ENCODE measurements at places on chromosomes 12 and 14.

DNA sequence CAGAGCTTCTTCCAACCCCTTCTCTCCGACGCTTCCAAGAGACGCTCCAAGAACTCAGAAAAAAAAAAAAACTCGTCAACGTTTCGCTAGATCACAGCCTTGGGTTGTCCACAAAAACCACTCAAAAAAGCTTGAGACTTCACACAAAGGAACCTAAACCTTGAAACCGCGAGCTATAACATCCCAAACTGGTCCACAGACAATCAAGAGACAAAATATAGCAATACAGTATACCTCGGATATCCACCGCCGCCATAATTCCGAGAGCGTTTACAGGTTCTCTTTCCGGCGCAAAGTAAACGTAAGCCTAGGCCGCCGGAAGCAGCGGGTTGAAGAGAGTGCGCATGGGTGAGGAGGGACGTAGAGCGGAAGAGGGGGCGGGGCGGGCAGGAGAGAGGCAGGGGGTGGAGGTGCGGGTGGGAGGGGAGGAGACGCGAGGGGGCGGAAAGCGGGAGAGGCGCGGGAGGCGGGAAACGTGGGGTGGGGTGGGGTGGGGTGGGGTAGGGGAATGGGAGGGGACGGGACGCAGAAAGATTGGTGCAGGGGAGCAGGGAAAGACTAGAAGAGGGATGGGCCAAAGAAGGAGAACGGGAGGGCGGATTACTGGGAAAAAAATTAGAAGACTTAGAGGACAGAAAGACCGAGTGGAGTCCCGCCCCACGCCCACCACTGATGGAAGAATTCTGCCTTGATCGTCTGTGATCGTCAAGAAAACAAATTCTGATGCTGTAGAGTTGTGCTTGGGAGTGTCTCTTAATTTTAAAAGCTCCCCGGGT, at the start of gene MED6:
MED6 (minus strand) TSS at position 274 of the 776 bp plus-strand sequence; CDS start at position 256, 18 bp downstream.
- peak; percentile 94 for DNase-seq
- H3K27ac ChIP-seq, result peak within 1 kb of the TSS; percentile 54
- H3K36me3 ChIP-seq, result no peaks in the 10 kb centered on the region
- peaks cover 8% of the 10 kb centered on the region for H3K4me1 ChIP-seq
- H3K27me3 ChIP-seq, result peaks cover 12% of the 10 kb centered on the region
- H3K4me3 ChIP-seq, result peak within 1 kb of the TSS; percentile 82

DNA sequence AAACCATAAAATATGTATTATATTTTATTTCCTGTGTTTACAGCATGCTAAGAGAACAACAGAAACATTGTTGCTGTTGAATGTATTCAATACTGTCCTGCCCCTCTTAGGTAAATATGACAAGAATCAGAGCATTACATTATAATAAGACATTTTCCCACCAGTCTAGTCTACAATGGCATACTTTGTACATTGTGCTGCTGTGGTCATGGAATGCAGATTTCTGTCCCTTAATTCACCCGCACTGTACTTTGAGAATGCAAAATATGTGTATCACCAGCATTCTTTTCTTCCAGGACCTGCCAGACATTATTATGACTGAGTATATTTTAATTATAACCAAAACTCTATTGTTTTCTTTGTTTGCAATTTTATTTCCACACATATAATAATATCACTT, 16.5 kb upstream of the OR10AD1 start:
- no peaks in the 10 kb centered on the region for H3K36me3 ChIP-seq
- H3K4me1 ChIP-seq, result no peaks in the 10 kb centered on the region
- H3K27me3 ChIP-seq, result no peaks in the 10 kb centered on the region
- H3K4me3 ChIP-seq, result no peak overlapping the region
- H3K27ac ChIP-seq, result no peak overlapping the region
- DNase-seq, result no peak

DNA sequence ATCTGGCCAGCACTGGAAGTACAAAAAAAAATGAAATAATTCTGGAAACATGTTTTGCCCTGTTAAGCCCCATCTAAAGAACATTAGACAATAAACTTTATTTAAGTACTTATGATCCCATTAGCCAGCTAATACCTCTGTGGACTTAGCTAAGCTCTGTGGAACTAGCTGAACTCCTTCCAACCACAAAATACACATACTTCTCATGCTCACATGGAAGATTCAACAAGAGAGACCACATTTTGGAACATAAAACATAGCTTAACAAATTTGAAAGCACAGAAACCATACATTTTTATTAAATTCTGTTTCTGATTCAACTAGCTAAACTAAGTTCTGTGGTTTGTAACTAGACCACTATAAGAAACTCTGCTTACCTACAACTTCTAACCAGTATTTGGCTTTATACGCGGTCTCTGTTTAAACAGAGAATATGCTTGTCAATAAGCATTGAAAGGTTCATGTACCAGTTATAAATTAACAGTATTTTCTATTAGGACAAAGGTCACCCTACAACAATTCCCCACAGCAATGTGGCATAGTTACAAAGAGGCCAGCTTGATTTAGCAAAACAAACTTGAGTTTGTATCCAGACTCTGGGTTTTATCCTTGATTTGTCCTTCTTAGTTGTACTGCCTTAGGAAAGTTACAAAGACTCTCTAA, 300.1 kb downstream of the C12orf50 start:
- DNase-seq, result no peak
- H3K27ac ChIP-seq, result no peak overlapping the region
- H3K4me3 ChIP-seq, result no peak overlapping the region
- no peaks in the 10 kb centered on the region for H3K4me1 ChIP-seq
- H3K36me3 ChIP-seq, result no peaks in the 10 kb centered on the region
- no peaks in the 10 kb centered on the region for H3K27me3 ChIP-seq

- H3K36me3 ChIP-seq, result no peaks in the 10 kb centered on the region
- no peak overlapping the region for H3K27ac ChIP-seq
- no peaks in the 10 kb centered on the region for H3K27me3 ChIP-seq
- no peaks in the 10 kb centered on the region for H3K4me1 ChIP-seq
- no peak for DNase-seq
These were observed 19.1 kb upstream of the WASHC3 start for GRCh38 chr12:102080842-102081241.

DNA sequence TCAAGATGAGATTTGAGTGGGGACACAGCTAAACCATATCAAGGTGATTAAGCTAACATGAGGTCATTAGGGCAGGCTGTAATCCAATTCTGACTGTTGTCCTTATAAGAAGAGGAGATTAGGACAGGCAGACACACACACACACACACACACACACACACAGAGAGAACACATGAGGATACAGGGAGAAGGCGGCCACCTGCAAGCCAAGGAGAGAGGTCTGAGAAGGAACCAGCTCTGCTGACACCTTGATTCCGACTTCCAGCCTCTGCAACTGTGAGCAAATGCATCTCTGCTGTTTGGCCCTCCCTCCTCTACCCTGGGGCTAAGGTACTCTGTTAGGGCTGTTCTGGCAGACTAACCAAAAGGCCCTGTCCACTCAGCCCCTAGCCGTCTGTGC, 112.5 kb upstream of the GSC start:
- H3K4me3 ChIP-seq, result no peak overlapping the region
- H3K27me3 ChIP-seq, result peaks cover 15% of the 10 kb centered on the region
- H3K27ac ChIP-seq, result no peak overlapping the region
- no peak for DNase-seq
- H3K4me1 ChIP-seq, result no peaks in the 10 kb centered on the region
- no peaks in the 10 kb centered on the region for H3K36me3 ChIP-seq

DNA sequence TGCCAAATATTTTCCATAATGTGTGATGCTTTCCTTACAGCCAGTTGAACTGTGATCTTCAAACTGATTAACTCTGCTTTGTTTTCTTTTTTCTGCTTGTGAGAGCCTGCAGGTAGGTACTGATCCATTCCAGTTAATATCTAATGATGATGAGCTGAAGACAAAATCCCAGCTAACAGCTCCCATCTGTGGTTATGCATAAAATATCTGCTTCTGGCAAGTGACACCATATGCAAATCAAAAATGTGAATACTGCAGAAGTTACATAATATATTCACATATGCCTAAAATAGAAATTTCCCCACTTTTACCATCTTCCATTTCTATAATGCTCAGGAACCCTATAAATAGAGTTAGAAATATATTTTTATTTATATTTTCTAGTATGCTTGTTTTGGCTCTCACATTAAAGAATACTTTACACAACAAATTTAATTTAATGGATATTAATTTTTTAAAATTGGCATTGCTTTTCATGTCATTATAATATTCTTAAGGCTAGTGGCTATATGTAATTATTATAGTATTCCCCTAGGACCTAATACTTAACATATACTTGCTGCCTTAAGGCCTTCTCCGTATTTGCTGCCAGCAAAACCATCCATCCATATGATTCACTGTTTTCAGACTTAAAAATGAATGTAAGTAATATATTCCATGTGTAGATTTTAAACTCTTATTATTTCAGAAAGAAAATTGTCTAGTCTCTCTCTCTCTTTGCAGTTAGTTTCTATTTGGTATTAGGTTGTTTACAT, 83.8 kb downstream of the CCER1 start:
- H3K36me3 ChIP-seq, result no peaks in the 10 kb centered on the region
- no peak overlapping the region for H3K4me3 ChIP-seq
- H3K4me1 ChIP-seq, result no peaks in the 10 kb centered on the region
- no peak overlapping the region for H3K27ac ChIP-seq
- no peak for DNase-seq

DNA sequence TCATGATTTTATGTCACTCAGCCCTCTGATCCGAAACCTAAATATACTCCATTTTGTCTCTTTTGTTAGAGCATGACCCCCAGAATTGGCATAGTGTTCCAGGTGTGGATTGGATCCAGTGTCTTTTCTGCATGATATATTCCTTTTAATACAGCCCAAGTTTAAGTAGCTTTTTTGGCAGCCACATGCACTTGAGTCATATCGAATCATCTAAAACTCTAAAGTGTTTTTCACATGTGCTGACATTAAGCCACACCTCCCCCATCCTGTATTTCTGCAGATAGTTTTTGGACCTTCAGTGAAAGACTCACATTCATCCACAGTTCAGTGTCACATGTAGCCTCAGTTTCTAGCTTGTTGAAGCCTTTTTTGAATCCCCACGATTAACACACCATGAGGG, 30.6 kb downstream of the BORCS5 start:
- H3K36me3 ChIP-seq, result no peaks in the 10 kb centered on the region
- H3K27me3 ChIP-seq, result no peaks in the 10 kb centered on the region
- H3K4me3 ChIP-seq, result no peak overlapping the region
- DNase-seq, result no peak

DNA sequence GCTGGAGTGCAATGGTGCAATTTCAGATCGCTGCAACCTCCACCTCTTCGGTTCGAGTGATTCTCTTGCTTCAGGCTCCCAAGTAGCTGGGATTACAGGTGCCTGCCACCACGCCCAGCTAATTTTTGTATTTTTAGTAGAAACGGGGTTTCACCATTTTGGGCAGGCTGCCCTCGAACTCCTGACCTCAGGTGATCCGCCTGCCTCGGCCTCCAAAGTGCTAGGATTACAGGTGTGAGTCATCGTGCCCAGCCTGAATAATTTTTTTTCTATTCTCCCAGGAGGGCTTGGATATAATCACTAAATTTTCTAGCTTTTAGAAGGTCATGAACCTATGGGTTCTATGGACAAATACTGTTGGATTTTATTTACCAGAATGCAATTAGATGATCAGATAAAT, 44.7 kb upstream of the GNPNAT1 start:
- no peak for DNase-seq
- no peaks in the 10 kb centered on the region for H3K27me3 ChIP-seq
- no peaks in the 10 kb centered on the region for H3K4me1 ChIP-seq
- H3K27ac ChIP-seq, result no peak overlapping the region
- H3K36me3 ChIP-seq, result no peaks in the 10 kb centered on the region
